ENCODE measurements at places on chromosomes 7 and 10.

DNA sequence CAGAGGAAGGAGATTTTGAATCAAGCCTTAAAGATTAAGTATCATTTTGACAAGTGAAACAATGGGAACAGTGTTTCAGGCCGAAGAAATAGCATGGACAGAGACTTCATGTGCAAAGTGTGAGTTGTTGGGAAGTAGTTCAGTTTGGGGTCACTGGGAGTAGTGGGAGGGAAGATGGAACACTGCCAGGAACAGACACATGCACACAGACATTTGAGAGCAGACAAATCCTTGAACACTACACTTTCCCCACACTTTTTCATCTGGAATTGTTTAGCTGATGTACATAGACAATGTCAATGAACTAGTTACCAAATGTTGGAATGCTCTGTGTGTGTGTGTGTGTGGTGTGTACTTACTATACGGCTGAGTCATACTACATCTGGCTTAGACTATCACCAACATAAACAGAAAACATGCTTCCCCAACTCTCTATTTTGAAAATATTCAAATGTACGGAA, 52.4 kb upstream of the LRRC17 start:
- DNase-seq, result no peak

- DNase-seq, result no peak
Measured at GRCh38 chr10:112986544-112987190, 36.6 kb downstream of the TCF7L2 start.

DNA sequence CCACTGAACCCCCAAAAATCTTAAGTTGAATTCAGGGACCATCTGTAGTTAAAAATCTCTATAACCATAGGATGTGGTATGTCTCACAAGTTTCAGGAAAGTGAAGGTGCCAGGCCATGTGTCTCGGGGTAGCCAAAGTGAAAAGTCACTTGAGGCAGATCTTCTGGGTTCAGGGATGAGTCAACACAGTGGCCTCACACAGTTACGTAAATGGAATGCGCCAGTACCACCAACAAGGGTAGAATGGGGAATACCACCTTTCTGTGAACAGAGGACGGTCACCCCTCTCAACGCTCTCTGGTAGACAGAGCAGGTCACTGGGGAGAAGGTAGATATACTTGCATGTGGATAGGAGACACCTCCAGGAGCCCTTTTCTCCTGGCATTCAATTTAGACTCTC, 71.4 kb downstream of the ELMO1 start:
- DNase-seq, result no peak

- DNase-seq, result no peak
Measured at GRCh38 chr7:158000160-158000559, 587.5 kb downstream of the PTPRN2 start.

GRCh38 chr7:103504505-103505135, 58.6 kb upstream of the SLC26A5 start:
- no peak for DNase-seq

GRCh38 chr7:18464830-18465229, 30.7 kb upstream of the HDAC9 start:
- no peak for DNase-seq

DNA sequence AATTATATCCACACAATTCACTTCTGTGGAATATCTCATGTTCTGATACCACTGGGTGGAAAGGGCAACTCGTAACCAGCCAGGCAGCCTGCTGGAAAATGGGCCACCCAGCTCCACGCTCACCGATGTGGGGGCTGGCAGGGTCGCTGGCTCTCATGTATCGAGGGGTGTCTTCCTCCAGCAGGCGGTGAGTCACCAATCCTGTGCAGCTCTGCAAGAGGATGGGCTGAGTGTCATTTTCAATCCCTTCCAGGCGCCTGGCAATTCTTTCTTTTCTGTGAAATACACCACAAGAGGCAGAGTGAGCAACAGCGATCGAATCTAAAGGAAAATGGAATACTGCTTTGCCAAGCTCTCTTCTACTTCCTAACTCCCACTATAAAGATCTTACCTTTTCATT, 80.1 kb downstream of the SVIL start:
- DNase-seq, result no peak

- DNase-seq, result peak; percentile 97
Measured at GRCh38 chr7:44200699-44201461, at the start of gene YKT6. Gene YKT6, plus strand, starts transcription at chr7:44200978. Its CDS starts 158 bp downstream, at chr7:44201136.

- DNase-seq, result no peak
Measured at GRCh38 chr7:103727982-103728610, 261.4 kb downstream of the RELN start.

- no peak for DNase-seq
Measured at GRCh38 chr7:92748495-92748894, 87.9 kb downstream of the CDK6 start.

GRCh38 chr10:16437540-16437894, 707 bp downstream of the PTER start:
- DNase-seq, result no peak

DNA sequence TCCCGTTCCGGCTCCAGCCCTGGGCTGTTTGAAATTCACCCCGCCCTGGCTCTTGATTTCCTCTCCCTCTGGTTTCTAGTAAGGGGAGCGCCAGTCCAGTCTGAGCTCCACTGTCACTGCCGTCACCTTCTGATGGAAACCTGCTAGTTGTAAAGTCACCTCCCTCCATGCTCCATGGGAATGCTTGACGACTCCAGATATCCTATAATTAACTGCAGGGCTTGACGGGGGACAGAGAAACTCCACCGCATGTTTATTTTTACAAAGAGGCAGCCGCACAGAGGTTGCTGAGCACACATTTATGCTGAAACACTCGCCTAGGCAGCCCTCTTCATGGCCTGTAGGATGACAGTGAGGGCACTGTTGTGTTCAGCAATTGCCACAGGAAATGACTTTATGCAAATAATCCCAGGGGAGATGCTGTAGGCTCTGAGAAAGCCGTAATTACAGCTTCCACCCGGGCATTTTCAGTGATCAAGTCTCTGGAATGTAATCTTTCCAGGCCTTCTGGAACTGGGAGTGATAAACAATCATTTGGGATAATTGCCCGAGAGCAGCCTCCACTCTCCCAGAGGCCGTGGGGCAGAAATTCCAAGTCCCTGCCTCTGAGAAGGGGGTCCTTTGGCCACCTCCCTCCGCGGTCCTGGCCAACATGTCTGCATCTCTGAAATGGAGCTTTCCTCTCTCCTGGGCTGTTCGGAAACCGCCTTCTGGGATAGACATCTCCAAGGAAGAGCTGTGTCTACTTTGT, 300.5 kb downstream of the KLF6 start:
- DNase-seq, result no peak

GRCh38 chr10:32408690-32409089, 37.2 kb upstream of the CCDC7 start:
- no peak for DNase-seq

- no peak for DNase-seq
Measured at GRCh38 chr10:11870461-11870780, 47.3 kb downstream of the PROSER2 start.

- no peak for DNase-seq
Measured at GRCh38 chr10:130636313-130636930, 500.2 kb downstream of the GLRX3 start.

GRCh38 chr10:88209231-88209630, 345.8 kb downstream of the PTEN start:
- no peak for DNase-seq

DNA sequence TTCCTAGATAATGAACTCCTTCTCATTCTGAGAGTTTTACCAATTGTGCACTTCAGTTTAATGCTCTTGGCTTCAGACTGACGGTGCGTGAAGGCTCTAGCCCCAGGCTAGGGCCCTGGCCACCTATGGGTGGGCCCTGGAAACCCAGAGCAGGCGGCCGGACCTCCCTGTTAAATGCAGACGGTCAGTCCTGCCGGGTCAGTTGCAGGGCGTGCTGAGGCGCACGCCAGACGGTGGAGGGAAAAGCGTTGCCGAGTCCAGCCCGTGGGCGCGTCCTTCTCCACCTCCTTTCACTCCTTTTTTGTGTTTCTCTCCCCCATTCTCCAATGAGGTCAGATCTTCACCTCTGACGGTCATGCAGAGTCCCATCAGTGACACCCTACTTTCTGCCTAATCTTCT, 2.3 kb downstream of the DPYSL4 start:
- DNase-seq, result no peak

DNA sequence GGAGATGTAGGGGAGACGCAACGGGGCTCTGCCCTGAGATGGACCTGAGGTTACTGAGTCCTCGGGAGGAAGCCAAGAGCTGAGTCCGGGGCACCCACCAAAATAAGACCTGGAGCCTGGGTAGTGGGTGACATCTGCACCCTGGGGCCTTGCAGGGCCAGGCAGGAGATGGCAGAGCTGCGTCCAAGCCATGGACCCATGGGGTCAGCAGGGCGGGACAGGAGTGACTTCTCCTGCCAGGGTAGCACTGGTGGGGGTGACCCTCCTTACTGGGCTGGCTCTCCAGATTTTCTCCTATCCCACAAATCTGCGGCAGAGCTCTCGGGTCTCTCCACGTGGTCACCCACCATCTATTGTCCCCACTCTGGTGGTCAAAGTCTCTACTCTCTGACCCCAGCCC, 2.1 kb downstream of the GHRHR start:
- DNase-seq, result no peak

DNA sequence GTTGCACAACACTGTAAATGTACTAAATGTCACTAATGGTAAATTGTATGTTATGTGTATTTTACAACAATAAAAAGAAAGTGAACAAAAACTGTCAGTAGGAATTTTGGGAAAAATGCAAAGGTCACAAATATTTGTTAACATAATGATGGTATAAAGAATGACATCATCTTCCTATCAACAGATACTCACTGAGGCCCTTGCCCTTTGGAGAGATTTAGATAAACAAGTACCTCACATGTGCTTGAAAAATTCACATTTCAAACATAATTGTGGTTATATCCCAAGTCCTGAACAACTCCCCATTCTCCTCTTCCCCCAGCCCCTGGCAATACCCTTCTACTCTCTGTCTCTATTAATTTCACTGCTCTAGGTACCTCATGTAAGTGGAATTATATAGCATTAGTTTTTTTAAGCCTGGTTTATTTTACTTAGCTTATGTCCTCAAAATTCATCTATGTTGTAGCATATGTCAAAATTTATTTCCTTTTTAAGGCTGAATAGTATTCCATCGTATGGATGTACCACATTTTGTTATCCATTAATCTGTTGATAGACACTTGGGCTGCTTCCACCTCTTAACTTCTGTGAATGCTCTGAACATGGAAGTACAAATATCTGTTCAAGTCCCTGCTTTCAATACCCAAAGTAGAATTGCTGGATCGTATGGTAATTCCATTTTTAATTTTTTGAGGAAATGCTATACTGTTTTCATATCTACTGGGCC, 90.5 kb downstream of the WIPF3 start:
- DNase-seq, result no peak

- DNase-seq, result no peak
Measured at GRCh38 chr7:48617993-48618392, 306.4 kb upstream of the CDC14C start.

GRCh38 chr7:52473756-52474155, 561.7 kb upstream of the POM121L12 start:
- no peak for DNase-seq

DNA sequence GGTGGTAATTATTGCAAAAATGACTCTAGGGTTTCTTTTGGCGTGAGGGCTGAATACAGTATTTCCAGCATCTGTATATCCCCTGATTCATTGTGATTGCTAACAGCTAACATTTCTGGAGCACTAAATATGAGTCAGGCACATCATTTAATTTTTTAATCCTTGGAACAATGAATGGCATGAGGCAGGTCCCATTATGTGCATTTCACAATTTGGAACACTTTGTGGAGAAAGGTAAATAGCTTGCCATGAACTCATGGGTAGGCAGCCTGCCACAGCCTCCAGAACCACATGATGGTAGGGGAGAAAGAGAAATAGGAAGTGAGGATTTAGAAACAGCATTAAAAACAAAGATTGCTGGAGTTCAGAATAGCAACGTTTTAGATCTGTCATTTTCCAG, 1.7 kb downstream of the NPTX2 start:
- no peak for DNase-seq

GRCh38 chr7:43653466-43653865, 70.6 kb downstream of the STK17A start:
- no peak for DNase-seq

GRCh38 chr7:127652333-127653248, 597 bp downstream of the SND1 start:
- no peak for DNase-seq

GRCh38 chr10:45373576-45374349, at the start of gene ALOX5:
Gene ALOX5, plus strand, starts transcription at chr10:45374216. Its CDS starts 64 bp downstream, at chr10:45374280.
- DNase-seq, result peak; percentile 82

DNA sequence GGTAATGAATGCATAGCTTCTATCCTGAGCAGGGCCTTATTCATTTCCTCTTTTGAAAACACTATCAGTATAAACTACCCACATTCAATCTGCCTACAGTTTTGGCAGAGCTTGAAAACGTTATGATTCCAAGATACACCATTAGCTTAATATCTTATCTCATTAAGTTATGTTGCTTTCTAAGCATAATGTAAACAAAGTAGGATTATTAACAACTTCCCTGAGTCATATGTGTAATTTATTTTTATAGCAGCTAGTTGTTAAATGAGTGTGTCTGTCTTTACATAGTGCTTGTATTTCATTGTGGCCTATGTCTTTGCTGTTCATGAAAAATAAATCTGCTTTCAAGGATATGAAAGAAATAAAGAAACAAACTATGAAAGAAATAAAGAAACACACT, 106.2 kb upstream of the DLX6 start:
- DNase-seq, result no peak

DNA sequence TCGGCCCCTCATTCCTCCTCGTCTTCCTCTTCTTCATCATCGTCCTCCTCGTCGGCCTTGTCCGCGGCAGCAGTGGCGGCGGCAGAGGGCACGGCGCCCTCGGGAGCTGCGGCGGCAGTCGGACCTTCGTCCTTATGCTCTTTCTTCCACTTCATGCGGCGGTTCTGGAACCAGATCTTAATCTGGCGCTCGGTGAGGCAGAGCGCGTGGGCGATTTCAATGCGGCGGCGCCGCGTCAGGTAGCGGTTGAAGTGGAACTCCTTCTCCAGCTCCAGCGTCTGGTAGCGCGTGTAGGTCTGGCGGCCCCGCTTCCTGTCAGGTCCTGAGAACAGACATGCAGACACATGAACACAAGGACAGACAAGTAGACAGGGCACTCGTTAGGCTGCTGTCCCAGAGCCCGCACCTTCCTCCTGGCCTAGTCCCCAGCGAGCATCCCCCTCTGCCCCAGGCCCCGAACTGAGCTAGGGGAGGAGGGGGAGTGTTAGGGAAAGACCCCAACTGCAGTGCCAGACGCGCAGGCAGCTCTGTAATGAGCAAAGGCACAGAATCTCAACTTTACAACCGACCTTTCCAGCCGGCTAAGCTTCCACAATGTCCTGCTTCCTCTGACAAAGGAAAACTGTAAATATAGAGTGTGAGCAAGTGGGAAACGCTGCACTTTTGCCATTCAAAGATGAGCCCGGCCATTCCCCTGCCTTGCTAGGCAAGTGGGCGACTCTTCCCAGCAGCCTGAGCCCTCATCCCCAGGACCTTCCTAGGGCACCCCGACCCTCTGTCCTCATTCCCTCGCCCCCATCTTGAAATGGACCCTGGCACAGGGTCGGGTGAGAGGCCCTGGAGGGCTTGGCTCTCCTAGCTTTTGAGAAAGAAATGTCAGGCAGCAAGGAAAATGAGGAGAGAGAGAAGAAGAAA, 1.3 kb downstream of the HOXA7 start:
- no peak for DNase-seq

GRCh38 chr10:11255796-11256444, 238.2 kb downstream of the CELF2 start:
- no peak for DNase-seq
